ENCODE measurements at places on chromosomes 1 and 21. TPM values are rescaled to one million over a fixed set of nuclear protein-coding genes. Genes with fewer than 3 reads are reported as not detected.

SORT1 gene
- 41.1 TPM for total RNA-seq

NEGR1 gene
- total RNA-seq, result 0.99 TPM

OR2L3 gene
- total RNA-seq, result not detected

PDXK gene
- 41.5 TPM for total RNA-seq

S100A3 gene
- 1.0 TPM for total RNA-seq
